Cortex of kidney (tissue), 1 donor: ENCODE measurements at places on chromosomes 5 and 9.

- no peak for DNase-seq
These were observed 57.9 kb upstream of the IER5L start for GRCh38 chr9:129235931-129236331.

DNA sequence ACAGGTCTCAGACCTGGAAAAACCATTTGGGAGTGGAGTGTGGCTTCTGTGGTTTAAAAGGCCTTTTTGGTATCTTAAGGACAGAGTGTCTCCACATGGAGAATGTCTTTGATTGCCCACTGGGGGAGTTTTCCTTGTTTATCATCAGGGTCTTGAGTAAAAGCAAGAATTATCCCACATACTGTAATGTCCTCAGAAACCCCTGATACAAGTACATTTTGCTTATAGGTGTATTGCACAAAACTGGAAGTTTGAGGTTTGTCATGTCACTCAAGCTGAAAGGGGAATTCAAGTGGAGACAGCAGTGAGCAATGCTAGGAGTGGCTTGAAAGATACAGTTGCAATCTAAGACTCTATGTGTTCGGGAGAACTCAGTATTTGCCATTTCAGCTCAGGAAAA, 62.7 kb upstream of the GRAMD2B start:
- no peak for DNase-seq

GRCh38 chr9:137381501-137382443, 41.2 kb downstream of the EXD3 start:
- DNase-seq: no peak

DNA sequence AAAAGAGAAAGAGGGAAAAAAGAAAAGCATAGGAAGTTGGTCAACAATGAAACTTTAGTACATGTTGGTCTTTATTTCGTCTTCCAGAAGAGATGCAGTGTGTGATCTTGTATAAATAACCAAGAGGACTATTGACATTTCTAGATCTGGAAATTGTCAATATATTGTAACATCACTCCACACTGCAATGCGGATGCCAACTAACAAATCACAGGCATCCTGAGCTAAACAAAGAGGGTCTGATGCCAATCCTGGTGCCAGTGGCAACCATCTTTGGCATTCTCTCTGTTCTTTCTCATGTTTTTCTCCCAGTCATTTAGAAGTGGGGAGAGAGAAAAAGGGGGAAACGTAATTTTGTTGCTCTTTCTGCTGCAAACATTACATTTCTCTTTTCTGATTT, 9.7 kb downstream of the NFIB start:
- DNase-seq: no peak

DNA sequence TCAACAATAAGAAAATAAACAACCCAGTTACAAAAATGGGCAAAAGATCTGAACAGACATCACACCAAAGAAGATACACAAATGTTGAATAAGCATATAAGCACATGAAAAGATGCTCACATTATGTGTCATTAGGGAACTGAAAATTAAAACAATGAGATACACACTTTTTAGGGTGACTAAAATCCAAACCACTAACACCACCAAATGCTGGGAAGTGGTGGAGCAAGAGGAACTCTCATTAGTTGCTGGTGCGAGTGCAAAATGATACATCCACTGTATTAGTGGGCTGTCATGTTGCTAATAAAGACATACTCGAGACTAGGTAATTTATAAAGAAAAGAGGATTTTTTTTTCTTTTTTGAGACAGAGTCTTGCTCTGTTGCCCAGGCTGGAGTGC, 329.1 kb downstream of the TMEM38B start:
- no peak for DNase-seq

GRCh38 chr5:149271195-149271715, 404 bp upstream of the AFAP1L1 start:
- no peak for DNase-seq

DNA sequence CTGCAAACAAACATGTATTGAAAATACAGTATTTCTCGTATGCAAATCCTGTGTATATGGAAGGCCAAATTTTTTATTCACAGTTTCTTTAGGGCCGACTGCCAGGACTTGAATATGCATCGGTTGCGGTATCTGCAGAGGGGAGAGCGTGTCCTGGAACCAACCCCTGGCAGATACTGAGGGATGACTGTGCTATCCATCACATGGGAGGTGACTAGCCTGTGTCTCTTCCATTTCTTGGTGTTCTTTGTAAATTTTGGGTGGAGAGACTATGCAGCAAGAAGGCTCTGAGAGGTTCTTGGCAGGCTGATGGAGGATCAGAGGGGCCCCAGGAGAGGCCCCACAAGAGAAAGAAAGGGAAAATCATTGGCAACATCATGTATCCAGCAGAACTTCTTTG, 384.3 kb downstream of the YTHDC2 start:
- no peak for DNase-seq

GRCh38 chr5:102767862-102768261, 12.8 kb downstream of the PAM start:
- no peak for DNase-seq

DNA sequence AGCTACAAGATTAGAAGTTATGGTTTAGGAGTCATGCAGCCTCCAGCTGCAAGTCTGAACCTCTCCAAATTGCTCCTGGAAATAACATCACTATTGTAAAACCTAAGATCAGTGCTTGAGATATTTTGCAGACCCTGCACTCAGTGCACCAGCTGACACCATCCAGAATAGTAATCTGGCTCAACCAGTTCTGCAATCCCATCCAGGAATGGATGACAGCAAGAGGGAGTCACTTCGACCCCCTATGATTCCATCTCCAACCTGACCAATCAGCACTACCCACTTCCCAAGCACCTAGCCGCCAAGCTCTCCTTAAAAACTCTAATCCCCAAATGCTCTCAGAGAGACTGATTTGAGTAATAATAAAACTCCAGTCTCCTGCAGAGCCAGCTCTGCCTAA, 37.9 kb upstream of the NR4A3 start:
- DNase-seq: no peak

GRCh38 chr9:72581694-72582093, 60.3 kb downstream of the TMC1 start:
- DNase-seq: no peak

DNA sequence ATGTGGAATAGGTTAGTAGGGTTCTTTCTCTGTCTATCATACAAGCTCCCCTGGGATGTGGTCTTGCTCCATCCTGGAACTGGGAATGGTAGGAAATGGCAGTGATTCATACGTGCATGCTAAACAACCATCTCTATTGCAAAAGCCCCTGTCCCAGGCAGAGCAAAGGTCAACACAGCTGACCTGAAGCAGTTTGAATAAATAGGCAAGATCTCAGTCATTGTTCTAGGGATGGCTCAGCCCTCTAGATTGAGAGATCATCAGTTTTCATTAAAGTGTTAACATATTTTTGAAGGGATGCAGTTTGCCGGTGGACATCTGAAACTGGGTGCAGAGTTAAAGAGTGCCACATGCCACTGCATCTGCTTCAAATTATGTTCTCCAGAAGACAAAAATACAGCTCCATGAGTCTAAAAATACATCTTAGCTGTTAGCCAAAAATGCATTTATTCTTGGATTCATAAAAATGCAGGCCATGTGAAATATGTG, 224.1 kb downstream of the ESM1 start:
- DNase-seq: no peak

GRCh38 chr5:160251406-160252155, 22.3 kb downstream of the FABP6 start:
- no peak for DNase-seq

- no peak for DNase-seq
These were observed 50.0 kb downstream of the RCL1 start for GRCh38 chr9:4842734-4843133.

DNA sequence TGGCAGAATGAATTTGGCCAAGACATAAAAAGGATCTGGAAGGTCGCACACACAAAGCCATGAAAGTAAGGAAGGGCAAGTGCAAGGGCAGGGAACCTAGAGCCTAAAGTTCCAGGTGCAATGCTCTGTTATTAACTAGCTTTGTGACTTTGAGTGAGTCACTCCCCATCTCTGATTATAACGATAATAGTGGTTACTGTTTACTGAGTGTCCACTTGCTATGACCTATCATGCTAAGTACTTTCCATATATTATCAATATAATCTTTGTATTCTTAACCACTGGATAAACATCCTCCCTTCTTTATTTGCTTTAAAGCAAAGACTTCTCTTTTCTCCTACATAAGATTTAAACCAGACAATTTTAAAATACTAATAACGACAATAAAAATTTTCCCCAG, 504.6 kb upstream of the BRINP1 start:
- DNase-seq: no peak

DNA sequence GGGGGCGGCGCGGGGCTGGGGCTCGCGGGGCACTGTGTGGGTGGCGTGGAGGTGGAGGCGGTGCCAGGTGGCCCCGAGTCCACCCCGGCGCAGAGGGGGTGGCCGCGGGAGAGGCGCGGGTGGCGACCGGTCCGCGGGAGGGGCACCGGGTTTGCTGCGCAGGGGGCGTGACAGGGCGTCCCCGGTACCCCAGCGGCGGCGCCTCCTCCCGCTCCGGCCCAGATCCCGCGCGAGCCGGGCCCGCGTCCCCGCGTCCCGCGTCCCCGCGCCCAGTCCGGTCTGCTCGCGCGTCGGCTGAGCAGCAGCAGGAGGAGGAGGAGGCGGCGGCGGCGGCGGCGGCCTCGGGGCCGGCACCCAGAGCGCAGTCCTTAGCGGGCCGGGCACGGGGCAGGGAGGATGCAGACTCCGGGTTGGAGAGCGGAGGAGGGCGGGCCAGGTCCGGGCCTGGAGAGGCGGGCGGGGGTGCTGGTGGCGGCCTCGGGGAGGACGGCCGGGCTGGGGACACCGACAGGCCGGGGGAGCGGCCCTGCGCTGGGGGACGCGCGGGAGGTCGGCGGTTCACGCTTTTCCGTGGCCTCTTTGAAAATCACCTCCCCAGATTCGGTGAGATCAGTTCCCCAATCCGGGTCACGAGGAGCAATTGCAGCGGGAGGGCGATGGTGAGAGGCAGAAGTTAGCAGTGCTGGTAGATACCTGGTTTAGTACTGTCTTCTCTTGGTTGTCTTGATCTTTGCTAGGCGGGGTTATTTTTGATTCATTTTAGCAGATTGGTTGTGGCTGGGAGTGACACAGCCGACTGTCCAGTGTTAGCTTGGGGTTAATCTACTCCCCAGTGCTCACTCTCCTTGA, 1.7 kb downstream of the TRIO start:
- no peak for DNase-seq
